MG63 (cell line): ENCODE measurements at places on chromosomes 12 and 14.

GRCh38 chr14:73503648-73504047, 12.9 kb downstream of the RIOX1 start:
- DNase-seq = no peak

GRCh38 chr14:23299211-23299957, 3.3 kb downstream of the PPP1R3E start:
- no peak for DNase-seq

- DNase-seq = peak; percentile 8
Measured at GRCh38 chr12:71594214-71594948, 69.3 kb downstream of the ZFC3H1 start.

- peak; percentile 1 for DNase-seq
Measured at GRCh38 chr14:65949711-65950516, 536.3 kb upstream of the CCDC196 start.

DNA sequence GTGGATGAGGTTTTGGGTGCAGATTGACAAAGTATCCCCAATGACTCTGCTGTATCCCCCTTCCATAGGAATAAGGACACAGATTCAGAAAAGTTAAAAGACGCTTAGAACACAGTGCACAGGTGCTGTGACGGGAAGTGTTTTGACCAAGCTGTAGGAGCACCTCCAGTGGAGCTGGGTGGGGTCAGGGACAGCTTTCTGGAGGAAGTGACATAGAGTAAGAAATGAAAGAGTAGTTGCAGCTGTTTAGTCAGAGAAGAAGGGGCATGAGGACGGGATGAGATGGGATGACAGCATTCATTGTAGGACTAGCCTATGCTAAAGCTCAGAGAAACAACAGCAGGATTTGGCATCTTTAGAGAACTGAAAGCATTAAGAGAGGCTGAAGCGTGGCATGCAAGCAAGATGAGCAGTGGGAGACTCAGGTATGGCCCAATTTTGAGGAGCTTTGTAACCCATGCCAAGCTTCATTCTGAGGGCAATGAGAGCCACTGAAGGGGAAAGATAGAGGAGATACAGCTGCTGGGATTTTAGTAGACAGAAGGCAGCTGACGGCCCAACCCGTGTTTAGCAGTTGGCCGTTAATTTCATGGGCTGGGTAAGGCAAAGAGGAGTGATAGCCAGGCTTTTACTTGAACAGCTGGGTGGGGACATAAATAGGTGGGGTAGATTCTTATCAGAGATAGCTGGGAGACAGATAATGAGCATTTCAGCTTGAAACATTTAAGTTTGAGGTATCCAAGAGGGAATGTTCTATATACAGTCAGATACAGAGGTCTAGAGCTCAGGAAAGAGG, 131.8 kb upstream of the KRAS start:
- DNase-seq = no peak

GRCh38 chr14:89797148-89797547, 157.4 kb downstream of the EFCAB11 start:
- no peak for DNase-seq

DNA sequence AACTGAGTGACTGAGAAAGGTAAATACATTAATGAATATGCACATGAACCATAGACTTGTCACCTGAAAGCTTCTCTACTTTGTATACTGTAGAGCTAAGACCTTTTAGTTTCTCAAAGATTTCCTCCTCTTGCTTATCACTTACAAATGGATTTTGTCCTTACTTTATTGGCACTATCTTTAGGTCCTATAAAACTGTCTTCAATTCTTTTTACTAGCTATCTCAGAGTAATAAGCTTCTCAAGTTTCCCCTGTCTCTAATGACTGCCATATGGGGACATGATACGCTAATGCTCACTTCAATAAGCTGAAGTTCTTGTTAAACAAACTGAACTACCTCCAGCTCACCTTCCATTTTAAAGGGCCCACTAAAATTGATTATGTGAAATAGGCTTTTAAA, 468.2 kb upstream of the CCDC196 start:
- DNase-seq = no peak

GRCh38 chr12:52015532-52016041, 8.8 kb downstream of the TAMALIN start:
- DNase-seq = no peak

DNA sequence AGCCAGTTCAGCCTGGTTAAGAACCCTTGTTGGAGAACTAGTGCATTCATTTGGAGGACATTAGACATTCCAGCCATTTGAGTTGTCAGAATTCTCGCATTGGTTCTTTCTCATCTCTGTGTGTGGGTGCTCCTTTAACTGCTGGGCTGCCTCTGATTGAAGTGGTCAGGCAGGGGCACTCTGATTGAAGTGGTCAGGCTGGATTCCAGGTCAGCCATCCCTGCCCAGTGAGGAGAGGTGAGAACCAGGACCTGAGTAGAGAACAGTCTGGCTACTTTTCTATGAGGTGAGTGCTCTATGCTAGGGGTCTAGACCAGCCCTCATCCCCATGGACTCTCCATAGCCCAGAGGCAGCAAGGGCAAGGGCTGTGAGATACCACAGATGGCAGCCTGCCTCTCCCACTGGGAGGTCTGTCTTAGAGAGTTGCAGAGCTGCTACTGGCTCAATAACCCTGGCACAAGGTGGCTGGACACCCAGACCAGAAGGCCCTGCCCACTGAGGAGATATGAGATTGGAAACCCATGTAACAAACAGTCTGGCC, 691.6 kb downstream of the TMTC2 start:
- no peak for DNase-seq

GRCh38 chr14:95227279-95227860, 70.0 kb upstream of the DICER1 start:
- DNase-seq = no peak

GRCh38 chr14:26444822-26445221, 153.0 kb downstream of the NOVA1 start:
- DNase-seq = no peak

DNA sequence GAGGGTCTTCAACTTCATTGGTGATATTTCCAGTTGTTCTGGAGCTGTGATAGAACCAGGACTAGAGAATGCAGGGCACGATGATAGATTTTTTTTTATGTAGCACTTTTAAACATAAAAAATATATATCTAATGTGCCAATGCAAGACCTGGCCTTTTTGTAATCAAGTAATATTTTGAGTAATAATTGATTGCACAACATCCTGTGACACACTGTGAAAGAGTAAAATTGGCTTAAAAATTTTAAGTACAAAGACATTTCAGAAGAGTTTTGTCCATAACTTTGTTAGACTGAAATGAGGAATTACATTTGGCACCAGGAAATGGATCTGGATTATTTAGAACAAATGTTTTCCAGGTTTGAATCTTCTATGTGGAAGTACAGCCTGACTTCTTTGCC, 22.1 kb downstream of the PRKCH start:
- no peak for DNase-seq

DNA sequence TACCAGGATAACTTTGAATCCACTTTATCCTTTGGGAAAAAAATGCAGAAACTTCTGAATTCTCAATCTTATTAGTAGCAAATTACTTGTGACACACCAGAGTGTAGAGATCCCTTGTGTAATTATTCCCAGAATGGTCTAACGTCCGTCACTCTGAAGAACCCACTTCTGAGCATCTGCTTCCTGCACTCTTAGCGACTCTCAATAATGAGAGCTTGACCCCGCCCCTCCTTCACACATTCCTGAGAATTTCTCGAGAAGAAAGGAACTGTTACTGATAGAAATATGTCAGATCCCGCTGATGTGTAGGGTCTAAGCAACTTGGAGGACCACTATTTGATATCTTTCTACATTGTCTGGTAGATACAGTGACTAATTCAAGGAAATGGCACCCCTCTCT, 218.3 kb upstream of the PDZRN4 start:
- DNase-seq = no peak

- no peak for DNase-seq
Measured at GRCh38 chr12:110347767-110348166, 55.7 kb downstream of the ANAPC7 start.

DNA sequence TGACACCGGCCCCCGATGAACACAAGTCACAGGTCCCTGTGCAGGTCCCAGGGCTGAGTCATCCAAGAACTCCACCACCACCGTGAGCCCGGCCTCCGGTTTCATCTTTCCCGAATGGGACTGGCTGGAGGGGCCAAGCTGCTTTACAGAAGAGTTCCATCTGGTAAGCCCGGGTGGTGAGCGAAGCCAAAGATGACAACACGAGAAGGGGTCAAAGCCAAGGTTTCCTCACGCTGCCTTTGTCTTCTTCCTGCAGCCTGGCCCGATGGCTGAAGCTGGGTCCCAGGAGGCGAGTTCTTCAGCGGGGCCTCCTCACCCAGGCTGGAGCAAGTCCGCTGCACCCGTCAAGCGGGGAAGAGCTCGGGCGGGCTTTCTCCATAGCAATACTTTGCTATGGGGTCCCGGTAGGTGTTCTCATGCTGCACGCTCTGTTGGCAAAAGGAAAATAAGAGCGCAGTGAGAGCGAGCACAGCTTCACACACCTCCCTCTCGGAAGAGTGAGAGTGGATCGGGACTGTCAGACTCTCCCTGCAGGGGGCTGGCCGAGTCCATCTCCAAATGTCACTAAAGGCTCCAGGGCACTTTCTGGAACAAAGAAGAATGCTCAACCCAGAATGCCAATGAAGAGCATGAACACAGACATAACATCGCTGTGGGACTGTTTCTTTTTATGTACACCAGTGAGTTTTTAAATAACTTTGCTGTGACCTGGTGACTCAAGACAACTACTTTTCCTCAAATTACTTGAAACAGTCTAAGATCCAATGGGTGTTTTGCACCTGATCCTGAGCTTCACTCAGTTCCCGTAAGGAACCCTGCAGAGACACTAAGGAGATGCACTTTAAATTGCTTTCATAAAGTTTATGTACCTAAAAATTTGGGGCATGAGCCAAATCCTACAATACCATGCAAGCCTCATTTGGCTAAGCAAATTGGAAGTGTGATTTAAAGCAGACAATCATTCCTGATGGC, 20.1 kb downstream of the SPRING1 start:
- DNase-seq = no peak

GRCh38 chr14:61925043-61925442, 162.8 kb downstream of the SNAPC1 start:
- DNase-seq = no peak

DNA sequence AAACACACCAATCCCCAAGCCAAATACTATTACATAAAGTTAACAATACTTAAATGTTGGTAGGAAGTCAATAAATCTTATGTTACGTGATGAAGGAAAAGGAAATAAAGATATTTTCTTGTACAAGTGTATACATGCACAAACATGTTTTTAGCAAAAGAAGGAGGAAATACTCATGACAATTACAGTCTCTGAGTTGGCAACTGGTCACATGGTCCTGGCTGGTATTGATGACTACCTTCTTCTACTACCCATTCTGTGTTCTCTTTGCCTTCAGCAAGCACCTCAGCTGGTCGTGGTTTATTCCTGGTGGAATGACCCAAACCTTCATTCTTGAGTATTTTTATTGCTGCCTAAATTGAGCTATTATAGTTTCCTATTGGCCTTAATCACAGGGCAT, 84.8 kb downstream of the PLBD1 start:
- DNase-seq = no peak

GRCh38 chr12:106311139-106311538, 8.6 kb downstream of the TCP11L2 start:
- DNase-seq = no peak

DNA sequence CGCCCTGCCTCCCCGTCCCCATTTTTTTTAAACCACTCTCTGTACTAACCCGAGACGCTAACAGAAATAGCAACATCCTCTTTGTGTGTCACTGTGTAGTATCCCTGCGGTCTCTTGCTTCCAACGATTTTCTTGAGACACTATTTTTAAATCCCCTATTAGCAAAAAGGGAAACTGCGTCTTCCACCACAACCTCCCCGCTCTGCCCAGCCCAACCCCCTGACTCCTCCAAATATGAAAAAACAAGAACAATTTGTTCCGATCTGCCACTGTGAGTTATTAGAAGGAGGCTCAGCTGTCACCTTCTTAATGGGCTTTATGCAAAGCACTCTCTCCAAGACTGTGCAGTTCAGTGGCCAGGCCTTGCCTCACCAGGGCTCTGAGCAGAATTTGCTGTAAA, 76.3 kb downstream of the MAP1LC3B2 start:
- no peak for DNase-seq

DNA sequence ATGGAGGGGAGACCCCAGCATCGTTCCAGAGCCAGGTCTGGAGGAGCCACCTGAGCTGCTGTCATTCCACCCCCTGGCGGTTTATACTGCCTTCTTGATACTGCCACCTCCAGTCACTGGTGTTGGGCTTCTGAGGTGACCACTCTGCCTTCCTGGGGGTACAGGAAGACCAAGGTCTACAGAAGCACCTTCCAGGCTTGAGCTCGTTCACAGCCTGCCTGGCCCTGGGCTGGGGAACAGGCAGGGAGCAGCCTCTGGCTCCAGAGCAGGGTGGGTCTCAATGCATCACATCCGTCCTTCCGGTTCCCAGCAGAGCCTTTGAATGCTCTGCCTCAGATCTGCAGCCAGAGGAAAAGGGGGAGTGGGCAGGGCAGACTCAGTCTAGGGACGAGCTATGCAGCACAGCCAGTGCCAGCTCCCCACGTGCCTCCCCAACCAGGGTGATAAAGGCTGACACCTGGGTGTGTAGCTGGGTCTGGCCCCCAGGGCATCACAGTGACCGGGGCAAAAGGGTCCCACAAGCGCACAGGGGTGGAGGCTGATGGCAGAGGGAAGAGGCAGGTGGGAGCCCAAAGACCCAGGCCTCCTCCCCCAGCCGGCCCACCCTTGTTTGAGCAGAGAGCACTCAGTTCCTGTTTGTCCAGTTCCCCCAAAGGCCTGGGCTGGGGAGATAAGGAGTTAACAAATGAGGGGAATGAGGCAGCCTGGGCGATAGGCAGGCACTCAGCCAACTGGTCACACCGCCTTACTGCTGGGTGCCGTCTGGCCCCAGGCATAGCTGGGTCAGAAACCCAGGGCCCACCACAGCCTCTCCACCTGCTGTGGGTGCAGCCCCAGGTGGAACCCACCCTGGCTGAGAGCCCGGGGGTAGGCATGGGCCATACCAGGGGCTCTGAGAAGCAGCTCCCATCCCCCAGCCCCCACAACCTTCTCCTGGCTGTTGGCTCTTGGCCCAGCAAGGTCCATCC, 17.1 kb downstream of the DEGS2 start:
- no peak for DNase-seq

GRCh38 chr14:66104486-66104885, 381.7 kb upstream of the CCDC196 start:
- DNase-seq = no peak

DNA sequence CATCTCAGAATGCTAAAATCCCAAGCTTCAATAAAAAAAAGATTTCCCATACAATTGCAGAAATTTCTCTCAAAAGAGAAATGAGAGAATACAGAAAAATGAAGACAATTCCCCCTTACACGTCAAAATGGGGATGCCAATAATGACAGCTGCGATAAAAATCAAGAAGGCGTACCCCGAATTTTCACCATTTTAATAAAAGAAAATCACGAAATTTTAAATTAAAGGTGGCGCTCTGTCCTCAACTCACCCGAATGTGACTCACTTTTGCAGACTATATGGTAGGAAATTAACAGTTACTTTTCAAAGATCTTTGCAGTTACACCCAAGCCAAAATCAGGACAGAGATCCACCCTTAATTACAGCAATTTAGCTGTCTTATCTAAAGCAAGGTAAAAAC, 2.1 kb downstream of the ATP2B1 start:
- no peak for DNase-seq

GRCh38 chr14:34436960-34437728, 24.9 kb downstream of the SPTSSA start:
- DNase-seq = no peak
